ENCODE measurements at places on chromosomes 3 and 15. TPM values are rescaled to one million over a fixed set of nuclear protein-coding genes. Genes with fewer than 3 reads are reported as not detected.
A peak's percentile ranks its signal among the peaks of the same experiment; 100 is the strongest.

DNA sequence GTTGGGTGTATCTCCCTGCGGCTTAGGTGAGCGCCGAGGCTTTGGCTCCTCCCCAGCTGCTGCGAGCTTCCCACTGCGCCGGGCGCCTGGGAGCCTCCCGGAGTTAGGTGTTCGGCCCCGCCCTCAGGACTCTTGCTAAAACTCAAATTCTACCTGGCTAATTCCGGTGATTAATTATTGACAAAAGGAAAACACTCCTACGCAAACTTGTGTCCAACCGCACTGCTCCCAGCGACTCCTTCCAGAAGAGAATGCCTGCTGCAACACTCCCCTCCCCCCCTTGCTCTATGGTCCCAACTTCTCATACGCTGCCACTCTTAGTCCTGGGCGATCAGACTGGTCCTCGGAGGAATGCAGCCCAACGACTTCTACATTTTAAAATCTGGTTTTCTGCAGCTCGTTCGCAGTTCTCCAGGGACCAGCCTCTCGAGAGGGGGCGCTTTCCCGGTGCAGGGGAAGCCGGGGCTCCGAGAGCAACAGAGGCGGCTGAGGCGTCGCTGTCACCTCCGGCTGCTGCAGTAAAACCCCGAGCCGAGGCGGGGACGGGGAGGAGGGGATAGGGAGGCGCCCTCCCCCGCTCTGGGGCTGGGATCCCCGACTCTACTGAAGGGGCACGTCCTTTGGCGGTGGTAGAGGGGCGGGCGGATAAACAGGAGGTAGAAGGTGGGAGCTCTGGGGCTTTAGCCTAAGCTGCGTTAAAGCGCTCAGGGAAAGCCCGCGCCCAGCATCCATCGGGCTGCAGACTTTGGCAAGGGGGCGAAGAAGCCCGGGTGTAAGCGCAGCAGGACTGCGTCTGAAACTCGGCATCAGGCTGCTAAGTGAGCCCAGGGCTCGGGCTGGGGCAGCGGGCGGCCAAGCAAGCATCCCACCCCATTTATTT lies at the start of gene SPTSSB:
Gene SPTSSB, minus strand, starts transcription at position 77 of the 880 bp plus-strand sequence. CDS start 25,194 bp downstream, outside the sequence.
- peak; percentile 43 for DNase-seq

DNA sequence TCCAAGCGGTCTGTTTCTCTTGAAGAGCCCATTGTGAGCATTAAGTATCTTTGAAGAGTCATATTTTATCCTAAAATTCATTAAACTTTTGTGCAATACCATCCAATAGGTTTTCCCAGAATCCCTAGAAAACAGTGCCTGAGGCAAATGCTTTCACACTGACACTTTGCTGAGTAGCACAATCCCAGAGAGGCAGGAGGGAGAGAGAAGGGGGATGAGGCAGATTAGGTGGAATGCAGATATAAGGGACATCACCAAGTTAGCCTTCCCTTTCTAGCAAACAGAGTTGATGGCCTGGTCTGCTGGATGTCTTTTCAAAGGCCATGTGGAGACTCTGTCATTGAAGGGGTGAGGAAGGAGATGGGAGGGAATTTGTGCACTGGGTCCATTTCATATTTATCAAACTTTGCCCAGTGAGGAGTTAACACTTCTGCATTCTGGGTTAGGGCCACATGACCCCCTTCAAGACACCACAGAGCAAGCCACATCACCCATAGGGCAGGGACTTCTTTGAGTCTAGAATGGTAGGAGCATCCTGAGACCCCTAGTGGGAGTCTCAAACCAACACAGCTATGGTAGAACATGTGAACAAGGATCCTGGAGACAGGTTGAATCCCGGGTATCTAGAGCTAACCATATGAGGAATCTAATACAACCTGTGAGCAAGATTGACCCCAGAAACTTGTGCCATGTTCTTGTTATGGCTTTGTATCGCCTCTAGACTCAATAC lies 32.0 kb upstream of the SEMA6D start:
- DNase-seq = no peak

GRCh38 chr15:99987119-99987506 lies 253.9 kb upstream of the LYSMD4 start:
- no peak for DNase-seq

DNA sequence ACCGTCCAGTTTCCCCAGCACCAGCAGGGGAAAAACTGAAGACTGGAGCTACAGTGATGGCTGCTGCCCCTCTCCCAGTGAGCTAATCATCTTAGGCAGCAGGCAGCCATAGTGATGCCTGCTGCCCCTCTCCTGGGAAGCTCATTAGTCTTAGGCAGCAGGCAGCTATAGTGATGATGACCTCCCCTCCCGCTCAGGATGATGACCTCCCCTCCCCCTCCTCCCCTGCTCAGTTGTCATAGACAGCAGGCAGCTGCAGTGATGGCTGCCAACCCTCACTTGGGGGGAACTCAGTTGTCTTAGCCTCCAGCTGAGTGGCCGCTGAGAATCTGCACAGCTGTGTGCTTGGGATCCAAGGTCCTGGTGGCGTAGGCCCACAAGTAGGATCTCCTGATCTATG lies 80.9 kb upstream of the MANF start:
- no peak for DNase-seq

Gene ABHD5
- 14.7 TPM for total RNA-seq
